ENCODE measurements at places on chromosomes 12 and 14.

DNA sequence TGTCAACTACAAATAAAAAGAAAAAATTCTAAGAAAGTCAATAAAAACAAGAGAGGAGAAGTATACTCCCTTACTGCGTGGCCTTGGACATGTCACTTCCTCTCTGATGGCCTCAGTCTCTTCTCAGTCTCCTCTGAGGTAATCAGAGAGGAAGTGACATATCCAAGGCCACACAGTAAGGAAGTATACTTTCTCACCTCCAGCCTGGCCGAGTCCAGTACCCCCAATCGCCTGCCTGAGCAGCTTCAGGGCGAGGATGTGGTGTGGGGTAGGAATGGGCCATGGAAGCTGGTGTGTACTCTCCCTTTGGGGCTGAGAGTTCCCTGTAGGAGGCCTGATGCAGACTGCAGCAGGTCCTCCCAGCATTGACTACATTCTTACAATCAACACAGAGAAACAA is 15.8 kb downstream of the VDR start:
- no peak for DNase-seq

DNA sequence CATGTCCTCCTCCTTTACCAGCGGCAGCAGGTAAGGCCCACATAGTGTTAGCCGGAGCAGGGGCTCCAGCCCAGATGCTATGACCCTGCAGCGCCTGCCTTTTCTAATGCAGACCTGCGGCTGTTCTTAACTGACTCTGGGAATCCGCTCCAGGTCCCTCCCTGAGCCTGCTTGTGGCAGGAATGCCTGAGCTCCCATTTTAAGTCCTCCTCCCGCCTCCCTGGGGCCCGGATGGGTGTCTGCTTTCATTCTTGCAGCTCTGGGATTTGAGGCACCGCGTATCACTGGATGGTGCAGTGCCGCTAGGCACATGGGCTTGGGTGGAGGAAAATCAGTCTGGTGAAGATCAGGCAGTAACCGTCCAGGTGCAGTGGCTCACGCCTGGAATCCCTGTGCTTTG is 7.6 kb downstream of the TSPAN9 start:
- no peak for DNase-seq

GRCh38 chr12:4743046-4743445 is 22.8 kb downstream of the GALNT8 start:
- no peak for DNase-seq

- DNase-seq = no peak
Measured at GRCh38 chr14:26773906-26774593, 176.2 kb upstream of the NOVA1 start.

DNA sequence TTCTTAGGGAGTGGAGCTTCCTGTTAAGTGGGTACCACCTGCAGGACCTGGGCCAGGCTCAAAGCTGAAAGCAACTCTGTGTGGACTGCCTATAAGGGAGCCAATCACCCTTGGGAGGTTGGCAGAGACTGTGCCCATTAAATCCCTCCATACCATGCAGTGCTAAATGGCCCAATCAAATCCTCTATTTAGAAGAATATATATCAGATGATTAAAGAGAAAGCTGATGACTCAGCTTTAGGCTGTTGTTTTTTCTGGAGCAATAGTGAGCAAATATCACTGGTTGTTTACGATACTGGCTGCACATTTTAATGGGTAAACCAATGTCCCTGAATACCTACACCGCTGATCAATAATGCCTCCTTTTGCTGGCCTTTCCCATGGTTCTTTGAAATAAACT is 101.3 kb downstream of the TMX1 start:
- no peak for DNase-seq

Data from HepG2 (cell line).